Left ventricle myocardium inferior (tissue), 1 donor: ENCODE measurements at places on chromosomes 3 and 15. TPM values are rescaled to one million over a fixed set of nuclear protein-coding genes. Genes with fewer than 3 reads are reported as not detected.

- no peak for DNase-seq
Observed at GRCh38 chr3:82461049-82461889, 699.8 kb upstream of the GBE1 start.

DNA sequence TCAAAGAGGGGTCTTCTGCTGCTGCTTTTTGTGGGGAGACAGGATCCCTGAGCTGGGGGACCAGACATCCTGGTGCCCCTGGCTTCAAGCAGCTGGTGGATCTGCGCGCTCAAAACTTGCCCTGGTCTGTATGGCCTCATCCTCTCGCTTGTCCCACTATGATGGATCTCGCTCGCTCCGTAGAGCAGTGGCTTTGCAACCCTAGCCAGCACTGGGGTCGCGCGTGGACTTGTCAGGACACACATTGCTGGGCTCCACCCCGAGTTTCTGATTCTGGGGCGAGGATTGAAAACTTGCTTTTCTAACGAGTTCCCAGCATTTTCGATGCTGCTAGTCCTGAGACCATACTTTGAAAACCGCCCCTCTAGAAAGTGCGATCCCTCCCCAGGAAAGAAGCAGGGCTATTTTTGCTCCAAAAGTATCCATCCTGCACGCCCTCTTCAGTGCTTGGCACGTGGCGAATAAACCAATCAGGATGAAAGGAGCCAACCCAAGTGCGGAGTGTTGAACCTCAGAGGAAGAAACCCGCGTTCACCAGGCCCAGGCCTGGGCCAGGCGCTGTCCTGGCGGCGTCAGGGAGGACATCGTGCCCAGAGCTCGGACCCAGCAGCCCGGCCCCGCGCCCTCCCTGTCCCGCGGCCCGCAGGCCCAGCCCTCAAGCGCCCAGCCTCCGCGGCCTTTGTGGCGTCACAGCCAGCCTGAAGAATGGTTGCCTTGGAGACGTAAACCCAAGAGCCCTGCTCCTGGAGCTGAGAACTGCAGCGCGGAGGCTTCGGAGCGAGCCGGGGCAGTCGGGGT, at the start of gene CFAP100:
Gene CFAP100, plus strand, starts transcription at position 731 of the 798 bp plus-strand sequence. CDS start 1,092 bp downstream, outside the sequence.
- DNase-seq, result no peak

Gene SERF2
- 900 TPM for total RNA-seq

- no peak for DNase-seq
Observed at GRCh38 chr3:117553461-117553860, 843.9 kb downstream of the TUSC7 start.

GRCh38 chr3:65252266-65252665, 564.5 kb upstream of the ADAMTS9 start:
- no peak for DNase-seq

Gene KLF13
- total RNA-seq, result 62.3 TPM

DNA sequence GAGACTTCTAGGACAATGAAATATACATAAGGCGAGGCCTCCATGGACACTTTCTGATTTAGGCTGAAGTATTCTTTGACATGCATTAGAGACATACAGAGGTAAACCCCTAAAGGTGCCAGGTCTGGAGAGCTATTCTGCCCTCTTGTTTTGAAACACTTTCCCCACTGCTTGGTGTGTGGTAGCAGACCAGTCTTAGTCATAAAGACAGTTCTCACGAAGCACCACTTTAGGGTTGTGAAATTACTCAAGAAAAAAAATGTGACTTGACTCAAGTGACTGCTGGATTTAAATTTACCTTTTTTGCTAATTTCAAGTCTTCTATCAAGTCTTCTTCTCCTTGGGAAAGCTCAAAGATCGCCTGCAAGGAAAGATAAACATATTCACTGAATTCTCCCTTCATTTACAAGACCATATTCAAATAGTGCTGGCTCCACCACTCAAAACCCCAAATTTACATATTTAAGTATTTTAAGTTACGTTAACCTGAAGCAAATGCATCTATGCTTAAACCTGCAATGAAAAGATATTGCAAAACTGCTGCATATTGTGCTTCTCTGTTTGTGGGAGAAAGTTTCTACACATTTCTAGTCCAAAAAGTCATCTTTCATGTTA, 48.4 kb downstream of the ARHGEF3 start:
- DNase-seq, result no peak

DNA sequence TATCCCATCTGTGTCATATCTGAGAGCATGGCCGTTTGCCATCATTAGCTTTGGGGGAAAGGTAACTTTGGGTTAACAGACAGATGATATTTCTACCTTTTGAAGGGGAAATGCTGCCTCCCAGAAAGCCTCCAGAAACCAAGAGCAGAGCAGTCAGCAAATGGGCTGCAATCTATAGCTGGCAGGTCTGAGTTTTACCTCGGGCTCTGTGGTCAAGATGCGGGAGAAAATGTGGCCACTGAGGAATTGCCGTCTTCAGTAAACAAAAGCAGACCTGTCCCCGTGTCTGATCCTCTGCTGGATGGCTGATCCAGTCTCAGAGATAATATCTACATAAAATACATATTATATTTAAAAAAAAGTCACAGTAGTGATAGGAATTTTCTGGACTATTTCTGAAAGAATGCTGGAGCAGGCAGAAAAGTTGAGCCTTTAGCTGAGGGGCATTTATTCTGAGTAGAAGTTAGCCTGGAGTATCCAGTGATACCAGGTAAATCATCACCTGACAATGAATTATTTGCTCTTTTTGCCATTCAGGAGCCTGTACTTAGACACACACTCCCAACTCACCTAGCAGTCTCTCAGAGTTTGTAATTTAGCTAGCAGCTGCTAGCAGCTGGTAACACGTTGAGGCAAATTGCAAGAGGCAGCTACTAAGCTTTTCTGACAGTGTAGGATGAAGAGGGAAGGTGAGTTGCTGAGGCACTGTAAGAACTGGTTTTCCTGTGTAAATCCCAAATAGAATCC, 285.3 kb upstream of the RARB start:
- no peak for DNase-seq

DNA sequence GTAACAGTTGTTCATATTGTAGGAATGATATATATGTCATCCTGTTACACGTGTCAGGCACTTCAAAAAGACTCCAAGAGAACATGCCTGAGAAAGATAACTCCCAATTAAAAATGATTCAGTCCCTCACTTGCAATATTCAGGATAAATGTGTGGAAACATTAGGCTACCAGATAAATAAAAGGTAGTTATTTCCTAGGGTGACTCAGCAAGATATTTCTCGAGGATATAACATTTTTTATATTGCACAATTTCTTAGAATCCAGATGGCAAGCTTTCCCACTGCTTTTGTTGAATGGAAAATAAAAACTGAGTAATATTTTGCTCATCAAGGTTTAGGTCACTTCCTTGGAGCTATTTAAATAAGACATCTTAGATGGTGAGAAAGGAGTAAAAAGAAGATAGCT, 181.4 kb downstream of the GAP43 start:
- no peak for DNase-seq

Gene CCR2
- total RNA-seq, result 0.63 TPM

GRCh38 chr3:104397713-104398112, 969.0 kb upstream of the ALCAM start:
- DNase-seq, result no peak

Gene CCDC191
- total RNA-seq, result 0.77 TPM

DNA sequence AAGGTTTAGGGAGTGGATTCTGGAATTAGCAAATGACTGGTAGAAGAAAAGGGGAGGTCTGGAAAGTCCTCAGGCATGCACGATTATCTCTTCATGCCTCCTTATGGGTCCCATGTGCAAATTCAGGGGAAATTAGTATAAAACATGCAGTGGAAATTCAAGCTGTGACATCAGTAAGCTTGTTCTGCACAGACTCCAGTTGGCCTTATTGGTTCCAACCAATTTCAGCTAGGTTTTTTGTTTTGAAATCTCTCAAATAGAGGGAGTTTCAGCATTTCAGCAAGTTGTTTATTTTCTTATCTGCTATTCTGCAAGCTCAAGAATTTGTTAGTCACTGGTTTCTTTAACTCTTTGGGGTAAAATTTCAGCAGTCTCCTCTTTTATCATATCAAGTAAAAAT, 774 bp upstream of the TMCO5A start:
- no peak for DNase-seq

GRCh38 chr15:98904544-98904943, 103.0 kb downstream of the PGPEP1L start:
- no peak for DNase-seq

DNA sequence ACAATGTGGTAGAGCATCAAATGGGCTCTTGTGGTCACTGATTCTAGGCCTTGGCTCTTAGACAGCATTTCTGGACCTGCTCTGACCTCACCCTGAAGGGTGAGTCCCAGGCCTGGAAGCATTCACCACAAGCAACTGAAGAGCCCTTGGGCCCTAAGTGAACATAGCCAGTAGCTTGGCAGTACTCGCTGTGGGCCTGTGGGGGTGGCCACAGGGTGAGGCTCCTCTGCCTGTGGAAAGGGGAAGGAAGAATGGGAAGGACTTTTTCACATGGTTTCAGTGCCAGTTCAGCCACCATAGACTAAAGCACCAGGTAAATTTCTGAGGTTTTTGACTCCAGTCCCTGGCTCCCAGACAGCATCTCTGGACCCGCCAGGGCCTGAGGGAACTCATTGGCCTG, 5.1 kb upstream of the ZSCAN2 start:
- no peak for DNase-seq

GRCh38 chr15:101055411-101055810, 136.3 kb downstream of the LRRK1 start:
- DNase-seq, result no peak

GRCh38 chr15:77144492-77145070, 73.7 kb upstream of the TSPAN3 start:
- no peak for DNase-seq

GRCh38 chr15:93073465-93073952, 15.5 kb downstream of the RGMA start:
- DNase-seq, result no peak

Gene WDR93
- not detected for total RNA-seq

Gene OIP5
- 0.19 TPM for total RNA-seq

GRCh38 chr3:143429628-143430514, 310.3 kb downstream of the CHST2 start:
- DNase-seq, result no peak

DNA sequence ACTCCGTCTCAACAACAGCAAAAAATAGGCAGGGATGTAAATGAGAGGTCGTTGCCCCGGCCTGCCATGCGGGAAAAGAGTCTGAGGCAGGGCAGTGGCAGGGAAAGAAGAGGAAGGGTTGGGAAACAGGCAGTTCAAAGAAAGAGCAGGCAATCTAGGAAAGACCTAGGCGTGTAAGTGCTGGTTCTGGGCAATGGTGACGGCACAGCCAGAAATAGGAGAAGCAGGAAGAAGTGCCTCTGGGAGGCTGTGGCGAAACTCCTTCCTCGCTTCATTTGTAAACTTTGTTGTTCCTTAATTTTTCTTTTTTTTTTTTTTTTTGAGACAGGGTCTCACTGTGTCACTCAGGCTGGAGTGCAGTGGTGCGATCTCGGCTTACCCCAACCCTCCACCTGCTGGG, 4.3 kb downstream of the SLC51A start:
- no peak for DNase-seq

Gene ARNT2
- 3.6 TPM for total RNA-seq

GRCh38 chr3:66255865-66256264, 35.1 kb downstream of the SLC25A26 start:
- DNase-seq, result no peak

DNA sequence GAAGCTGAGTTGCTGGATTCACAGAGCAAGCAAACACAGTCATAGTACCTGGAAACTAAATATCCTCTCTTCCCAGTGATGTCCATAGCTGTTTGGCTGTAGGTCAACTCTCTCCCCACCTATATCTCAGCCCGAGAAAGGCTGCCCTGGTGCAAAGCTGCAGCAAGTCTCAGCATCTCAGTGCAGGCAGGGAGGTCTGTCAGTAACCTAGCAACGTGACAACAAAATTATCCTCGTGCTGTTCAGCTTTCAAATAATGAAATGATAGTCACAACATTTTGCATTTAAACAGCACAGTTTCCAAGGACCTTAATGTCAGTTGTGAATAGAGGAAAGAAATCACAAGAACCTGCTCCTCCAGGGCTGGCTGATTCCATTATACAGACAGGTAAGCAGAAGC, 83.6 kb downstream of the CHST2 start:
- DNase-seq, result no peak

GRCh38 chr3:112350018-112350810, 17.3 kb downstream of the CD200 start:
- DNase-seq, result no peak

- no peak for DNase-seq
Observed at GRCh38 chr3:194014756-194015155, 121.2 kb upstream of the HES1 start.

DNA sequence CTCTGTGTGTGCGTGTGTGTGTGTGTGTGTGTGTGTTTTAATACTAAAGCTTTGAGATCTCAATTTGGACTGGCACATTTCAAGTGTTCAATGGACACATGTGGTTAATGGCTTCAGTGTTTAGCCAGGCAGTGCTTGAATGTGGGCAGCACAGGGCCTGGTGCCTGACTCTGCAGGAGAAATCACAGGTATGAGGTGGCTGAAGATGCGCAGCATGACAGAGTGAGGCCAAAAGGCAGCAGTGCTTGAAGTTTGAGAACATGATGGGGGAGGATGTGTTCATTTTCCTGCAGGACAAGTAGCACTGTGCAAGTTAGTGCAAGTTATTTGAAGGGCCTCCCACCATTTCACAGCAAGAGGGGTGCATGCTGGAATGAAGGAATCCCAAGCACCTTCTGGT, 620.5 kb upstream of the TBL1XR1 start:
- DNase-seq, result no peak

- no peak for DNase-seq
Observed at GRCh38 chr3:72238010-72238691, 453.2 kb upstream of the PROK2 start.

GRCh38 chr15:86300390-86301125, 220.9 kb downstream of the AGBL1 start:
- DNase-seq, result no peak

Gene LMAN1L
- 8.1 TPM for total RNA-seq

DNA sequence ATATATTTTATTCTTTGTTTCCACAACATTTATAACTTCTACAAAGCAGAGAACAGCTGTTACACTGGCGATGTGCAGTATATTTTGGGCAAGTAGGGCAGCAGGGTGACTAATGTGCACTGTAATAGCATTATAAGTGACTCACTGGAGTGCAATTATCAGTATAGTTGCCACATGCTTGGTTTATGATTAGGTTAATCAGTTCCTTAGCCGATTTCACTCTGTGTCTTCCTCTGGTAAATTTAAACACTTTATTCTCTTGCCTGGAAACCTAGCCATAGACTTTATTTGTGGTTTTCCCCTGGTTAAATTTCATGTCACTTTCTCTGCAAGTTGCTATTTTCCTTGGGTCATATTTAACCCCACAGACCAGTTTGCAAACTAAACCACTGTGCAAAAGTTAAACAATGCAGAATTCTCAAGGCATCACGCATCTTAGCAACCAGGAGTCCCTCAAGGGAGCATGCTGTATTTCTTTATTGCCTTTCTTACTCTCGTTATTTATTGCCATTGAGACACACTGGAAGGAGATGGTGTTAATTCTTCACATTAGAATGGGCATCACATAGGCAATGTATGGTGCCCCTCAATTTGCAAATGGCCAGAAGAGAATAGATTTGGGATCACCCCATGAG, 690.2 kb upstream of the DPPA4 start:
- no peak for DNase-seq

GRCh38 chr3:62951037-62951613, 75.9 kb upstream of the CADPS start:
- DNase-seq, result no peak

GRCh38 chr15:62929000-62929357, 113.6 kb upstream of the TPM1 start:
- no peak for DNase-seq
